ENCODE measurements at places on chromosomes 2 and 18.

DNA sequence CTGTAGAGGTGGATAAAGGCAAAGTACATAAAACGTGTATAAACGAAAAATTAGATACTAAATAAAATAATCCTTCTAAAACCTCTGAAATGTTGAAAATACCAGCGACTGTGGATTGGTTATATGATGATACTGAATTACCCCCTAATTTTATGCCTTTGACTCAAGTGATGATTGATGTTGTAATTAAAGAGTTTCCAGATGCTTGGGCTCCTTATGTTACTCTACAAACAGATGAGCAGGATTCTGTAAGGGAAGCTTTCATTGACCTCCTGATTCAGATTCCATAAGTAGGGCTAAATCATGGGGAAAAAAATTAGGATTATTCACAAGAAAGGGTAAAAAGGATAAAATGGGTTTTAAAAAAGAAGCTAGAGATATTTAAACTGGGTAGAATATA, 418.2 kb upstream of the SLC39A10 start:
- no peak for DNase-seq

DNA sequence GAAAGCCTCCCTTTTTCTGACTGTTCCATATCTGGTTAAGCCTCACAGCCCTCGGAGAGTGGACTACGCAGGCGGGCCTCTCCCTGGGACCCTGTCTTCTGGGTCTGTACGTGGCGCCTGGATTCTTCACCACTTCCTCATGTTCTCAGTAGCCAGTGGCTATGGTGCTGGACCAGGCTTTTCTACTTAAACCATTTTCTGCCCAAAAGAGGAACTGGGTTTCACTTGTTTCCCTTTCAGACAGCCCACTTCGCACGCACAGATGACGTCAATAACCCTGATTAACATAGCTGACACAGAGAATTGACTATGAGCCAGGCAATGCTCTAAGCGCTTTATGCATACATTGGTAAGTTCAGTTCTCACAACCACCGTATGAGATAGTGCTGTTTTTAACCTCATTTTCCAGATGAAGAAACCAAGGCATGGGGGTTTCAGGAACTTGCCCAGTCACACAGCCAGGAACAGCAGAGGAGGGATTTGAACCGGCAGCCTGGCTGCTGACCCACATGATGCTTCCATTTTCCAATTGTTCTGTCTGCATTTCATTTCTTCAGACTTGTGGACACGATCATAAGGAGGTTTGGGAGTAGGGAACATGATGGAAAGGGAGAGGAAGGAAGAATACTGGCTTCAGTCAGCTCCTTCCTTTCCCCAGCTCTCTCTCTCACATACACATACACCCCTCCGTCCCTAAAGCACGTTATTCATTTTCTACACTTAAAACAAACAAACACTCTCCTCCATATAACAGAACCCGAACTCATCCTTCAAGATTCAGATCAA, 41.7 kb downstream of the MYOM1 start:
- DNase-seq: peak; percentile 16

- no peak for DNase-seq
These were observed 109.3 kb downstream of the CHST9 start for GRCh38 chr18:27075828-27076227.

- DNase-seq: no peak
These were observed 136.9 kb downstream of the HDAC4 start for GRCh38 chr2:239263669-239264491.

DNA sequence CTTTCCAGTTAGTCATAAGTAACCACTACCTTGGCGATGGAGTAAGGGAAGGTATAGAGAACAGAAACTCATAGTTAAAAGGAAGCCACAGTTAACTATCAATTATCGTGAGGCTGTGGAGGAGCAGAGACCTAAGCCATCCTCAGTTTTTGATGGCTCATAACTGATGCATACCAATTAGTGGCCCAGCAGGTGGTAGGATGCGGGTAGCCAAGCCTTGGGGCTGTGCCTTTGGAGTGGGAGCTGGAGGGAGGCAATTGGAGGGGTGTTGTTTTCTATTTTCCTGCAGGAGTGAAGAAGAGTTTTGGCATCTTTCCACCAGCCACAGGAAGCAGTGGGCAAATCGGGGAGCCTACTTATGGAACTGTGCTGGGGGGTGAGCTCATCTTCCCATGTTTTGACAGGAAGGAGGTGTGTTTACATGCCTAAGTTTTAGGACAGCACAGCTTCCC, 194.8 kb downstream of the TPGS2 start:
- no peak for DNase-seq

GRCh38 chr2:124339709-124340108, 314.6 kb downstream of the CNTNAP5 start:
- no peak for DNase-seq

DNA sequence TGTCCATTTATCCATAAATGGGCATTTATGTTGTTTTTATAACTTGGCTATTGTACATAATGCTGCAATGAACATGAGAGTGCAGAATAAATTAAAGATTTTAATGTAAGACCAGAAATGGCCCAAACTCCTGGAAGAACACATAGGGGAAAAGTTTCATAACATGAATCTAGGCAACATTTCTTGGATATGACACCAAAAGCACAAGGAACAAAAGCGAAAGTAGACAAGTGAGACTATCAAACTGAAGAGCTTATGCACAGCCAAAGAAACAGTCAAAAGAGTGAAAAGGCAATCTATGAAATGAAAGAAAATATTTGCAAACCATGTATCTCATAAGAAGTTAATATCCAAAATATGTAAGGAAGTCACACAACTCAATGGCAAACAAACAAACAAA, 5.8 kb downstream of the IL36A start:
- DNase-seq: no peak

DNA sequence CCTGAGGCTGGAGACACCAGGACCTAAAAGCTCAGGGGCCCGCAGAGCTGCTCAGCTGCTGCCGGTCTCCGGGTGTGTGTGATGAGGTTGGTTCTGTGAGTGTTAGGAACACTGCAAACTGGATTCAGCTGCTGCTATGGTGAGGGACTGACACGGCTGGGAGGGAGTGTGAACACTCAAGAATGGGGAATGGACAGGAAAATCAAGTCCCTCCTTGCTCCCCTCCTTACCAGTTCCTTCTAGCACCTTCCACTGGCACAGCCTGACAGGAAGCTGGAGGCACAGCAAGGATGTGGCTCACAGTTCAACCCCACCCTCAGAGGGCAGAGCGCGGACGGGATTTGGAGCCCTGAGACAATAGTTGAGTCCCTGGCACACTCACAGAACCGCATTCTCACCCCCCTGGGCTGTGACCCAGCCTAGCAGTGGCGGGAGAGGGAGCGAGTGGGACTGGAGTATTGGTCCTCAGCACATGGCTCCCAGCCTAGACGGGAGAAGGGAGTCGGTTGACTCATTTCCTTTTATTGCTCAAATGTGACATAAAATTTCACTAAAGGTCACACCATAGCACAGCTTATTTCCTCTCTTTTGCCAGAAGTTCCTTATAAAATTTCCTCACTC, 42.5 kb downstream of the LRRC30 start:
- no peak for DNase-seq

GRCh38 chr2:217672472-217672871, 330.3 kb downstream of the TNS1 start:
- no peak for DNase-seq

DNA sequence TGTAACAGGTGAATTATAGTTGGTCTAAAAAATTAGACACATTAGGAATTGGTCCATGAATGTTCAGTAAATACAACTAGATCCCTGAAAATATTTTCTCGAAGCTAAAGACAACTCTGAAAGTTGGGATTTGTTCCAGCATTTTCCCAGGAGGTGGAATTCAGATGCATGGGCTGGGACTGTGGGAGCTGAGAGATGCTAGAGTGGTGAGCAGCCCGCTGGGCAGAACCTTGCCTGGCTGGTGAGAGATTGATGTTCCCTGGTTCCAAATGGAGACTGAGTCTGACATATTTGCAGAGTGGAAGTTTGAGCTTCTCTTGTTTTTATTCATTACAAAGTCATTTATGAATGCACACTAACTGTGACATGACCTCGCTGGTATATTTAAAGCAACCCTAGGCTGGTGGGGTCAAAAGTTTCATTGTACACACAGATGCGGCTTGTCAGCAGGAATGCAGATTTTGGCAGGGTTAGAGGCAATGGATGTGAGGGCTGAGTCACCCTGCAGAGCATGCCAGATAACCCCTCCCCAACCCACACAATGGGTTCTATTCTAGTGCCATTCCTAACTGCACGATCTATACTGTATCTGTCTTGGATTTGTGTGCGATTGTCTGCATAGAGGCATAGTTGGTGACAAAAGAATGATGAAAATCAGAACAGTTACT, 23.5 kb upstream of the TMEM178A start:
- peak; percentile 70 for DNase-seq

GRCh38 chr2:126766969-126767296, 111.0 kb downstream of the GYPC start:
- DNase-seq: no peak

DNA sequence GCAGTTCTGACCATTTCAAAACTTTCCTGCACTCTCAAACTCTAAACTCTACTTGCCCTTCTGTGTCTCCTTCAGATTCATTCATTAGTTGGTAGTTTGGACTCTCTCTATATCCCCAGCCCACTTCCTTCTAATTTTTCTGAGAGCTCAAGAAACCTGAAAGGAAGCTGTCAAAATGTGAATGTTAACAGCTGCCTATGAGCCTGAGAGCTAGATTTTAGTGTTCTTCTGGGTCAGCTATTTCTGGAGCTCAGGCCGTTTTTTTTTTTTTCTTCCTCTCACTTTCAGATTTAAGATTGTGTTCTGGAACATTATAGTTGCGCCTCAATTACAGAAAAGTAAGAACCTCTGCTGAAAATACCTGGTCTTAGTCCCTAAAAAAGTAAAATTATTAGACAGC, 73.1 kb downstream of the RTN4 start:
- DNase-seq: no peak

DNA sequence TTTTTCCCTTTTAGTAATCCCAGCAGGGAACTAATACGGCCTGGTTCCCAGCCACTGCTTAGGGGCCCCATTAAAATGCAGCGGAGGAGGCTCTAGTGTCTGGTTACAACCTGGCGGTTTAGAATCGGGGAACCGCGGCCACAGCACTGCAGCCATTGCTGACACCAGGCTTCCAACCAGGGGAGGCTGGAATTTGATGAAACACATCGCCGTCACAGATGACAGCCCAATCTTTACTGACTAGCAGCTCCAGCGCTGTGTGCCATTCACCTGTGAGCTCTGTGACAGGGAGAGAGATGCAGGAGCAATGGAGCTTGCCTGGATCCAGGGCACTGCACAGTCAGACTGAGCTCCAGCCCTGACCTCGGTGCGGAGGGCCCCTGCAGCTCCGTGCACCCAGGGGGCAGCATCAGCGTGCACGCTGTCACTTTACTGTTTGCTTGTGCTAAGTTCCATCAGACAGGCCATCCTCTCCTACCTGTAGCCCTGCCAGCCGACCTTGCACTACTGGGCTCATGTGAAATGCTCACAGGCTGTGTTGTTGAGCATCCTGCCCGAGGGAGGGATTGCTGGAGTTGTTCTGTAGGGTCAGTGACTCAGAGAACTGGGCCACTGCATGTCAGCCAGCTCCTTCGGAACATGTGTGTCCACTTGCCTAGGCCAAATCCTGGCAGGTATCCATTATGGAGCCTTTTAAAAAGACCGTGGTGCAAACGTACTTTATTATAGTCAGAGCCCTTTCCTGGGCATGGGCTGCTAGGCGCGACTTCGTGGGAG, 203.5 kb downstream of the SEPTIN10 start:
- DNase-seq: no peak

- no peak for DNase-seq
These were observed 19.0 kb upstream of the FAM178B start for GRCh38 chr2:97005353-97005752.

DNA sequence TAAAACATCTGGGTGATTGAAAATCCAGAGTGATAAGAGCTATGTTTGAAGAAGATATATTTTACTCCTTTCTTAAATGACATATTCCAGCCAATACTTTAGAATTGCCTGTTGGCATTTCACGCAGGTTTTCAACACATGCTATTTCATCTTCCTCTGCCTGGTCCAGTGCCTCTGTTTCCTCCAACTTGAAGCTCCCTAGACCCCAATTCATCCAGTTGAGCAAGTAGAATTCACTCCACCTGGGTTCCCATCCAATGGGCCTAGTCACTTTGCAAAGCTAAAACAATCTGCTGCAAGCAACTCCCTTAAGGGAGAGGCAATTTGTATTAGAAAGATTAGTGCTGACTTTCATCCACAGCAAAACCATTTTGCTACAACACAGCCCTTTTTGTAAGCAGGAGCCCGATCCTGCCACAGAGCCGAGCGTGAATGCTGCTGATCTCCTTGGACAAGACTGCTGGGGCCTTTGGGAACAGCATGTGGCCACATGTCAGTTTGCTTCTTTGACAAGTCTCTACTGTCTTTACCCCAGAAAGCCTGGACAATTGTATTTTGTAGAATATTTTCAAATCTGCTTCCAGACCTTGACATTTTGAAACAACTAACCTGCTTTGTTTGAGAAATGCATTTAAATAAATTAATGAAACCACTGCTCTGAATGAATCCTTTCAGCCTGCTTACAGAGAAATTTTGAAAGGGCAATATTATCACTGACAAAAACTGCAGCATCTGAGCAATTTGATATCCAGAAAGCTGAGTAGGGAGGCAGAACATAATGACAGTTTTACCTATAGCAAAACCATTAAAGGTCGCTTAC, 259.1 kb downstream of the TDRD15 start:
- peak; percentile 58 for DNase-seq

GRCh38 chr2:177275040-177275742, 10.7 kb upstream of the NFE2L2 start:
- no peak for DNase-seq

GRCh38 chr18:32048507-32049091, 30.0 kb downstream of the RNF125 start:
- DNase-seq: no peak

DNA sequence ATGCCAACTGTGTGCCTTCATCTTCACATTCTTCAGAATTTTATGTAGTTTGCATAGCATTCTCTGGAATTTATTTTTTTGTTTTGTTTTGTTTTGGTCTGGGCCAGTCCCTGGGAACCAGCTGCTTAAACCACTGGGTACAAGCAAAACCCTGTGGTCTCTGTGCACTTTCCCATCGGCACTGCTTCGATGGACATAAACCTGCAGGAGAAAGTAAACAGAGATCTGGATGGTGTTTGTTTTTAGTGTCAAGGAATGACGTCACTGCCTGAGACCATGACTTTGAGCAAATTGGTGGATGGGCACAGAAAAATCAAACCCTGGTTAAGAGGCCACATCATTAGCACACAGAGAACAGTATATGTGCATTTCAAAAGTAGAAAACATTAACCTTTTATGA, 64.7 kb upstream of the RASGRP3 start:
- no peak for DNase-seq

GRCh38 chr2:20579866-20580265, 71.0 kb downstream of the HS1BP3 start:
- no peak for DNase-seq

DNA sequence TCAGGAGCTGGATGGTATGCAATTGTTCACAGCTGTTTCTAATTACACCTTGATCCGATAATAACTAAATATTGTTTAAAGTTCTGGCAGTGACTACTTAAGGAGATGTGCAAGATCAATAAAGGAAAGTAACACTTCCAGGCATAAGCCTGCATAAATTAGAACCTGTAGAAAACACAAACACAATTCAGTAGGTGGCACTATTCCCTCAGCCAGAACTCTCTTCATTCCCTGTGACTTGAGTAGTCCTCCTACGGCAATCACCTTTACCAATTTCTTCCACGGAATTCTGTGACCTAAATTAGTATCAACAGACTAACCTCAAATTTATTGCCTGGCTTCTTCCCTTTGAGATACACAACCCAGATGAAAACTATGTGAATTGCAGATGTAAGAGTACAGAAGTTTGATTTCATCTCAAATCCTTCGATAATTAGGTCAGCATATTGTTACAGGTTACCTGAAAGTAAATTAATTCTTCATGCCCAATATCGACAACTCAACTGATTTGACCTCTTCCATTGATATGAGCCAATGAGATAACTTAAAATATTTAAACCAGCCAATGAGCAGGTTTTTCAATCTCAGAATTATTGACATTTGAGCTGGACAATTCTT, 137.8 kb downstream of the PID1 start:
- DNase-seq: no peak

Data from nucleus accumbens (tissue), 56 donors.